Activated T-helper 1 cell treated with anti-CD3 and anti-CD28 coated beads, Interleukin-12 subunit alpha, Interleukin-12 subunit beta, Interleukin-2, Interleukin-4 antibody, amounts not matched to agents 30 ng/mL and 10 ng/mL and 1 ng/mL, durations not matched to agents 14 hours and 24 hours and 36 hours (primary cell): ENCODE measurements at places on chromosomes 2 and 18. TPM values are rescaled to one million over a fixed set of nuclear protein-coding genes. Genes with fewer than 3 reads are reported as not detected.
A peak's percentile ranks its signal among the peaks of the same experiment; 100 is the strongest.

DNA sequence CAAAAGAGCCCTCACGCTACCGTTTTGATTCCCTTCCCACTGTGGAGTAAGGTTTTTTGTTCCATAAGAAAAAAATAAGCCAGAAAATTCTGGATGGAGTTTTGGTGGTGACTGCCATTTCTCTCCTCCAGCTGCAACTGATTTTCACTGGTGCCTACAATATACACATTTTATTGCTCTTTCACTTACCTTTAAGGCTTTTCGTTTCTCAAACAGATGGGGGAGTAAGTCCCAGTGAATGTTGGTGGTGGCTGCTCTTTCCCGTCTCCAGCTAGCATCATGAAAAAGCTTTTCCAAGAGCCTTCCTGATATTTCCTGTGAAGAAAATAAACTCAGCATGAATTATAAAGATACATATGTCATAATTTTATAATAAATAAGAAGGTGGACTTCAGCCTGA, 932.5 kb upstream of the PIK3C3 start:
- no peak overlapping the region for H3K27ac ChIP-seq
- H3K27me3 ChIP-seq: no peaks in the 10 kb centered on the region
- no peaks in the 10 kb centered on the region for H3K4me1 ChIP-seq
- H3K4me3 ChIP-seq: no peak overlapping the region
- no peak for DNase-seq
- no peaks in the 10 kb centered on the region for H3K36me3 ChIP-seq

DNA sequence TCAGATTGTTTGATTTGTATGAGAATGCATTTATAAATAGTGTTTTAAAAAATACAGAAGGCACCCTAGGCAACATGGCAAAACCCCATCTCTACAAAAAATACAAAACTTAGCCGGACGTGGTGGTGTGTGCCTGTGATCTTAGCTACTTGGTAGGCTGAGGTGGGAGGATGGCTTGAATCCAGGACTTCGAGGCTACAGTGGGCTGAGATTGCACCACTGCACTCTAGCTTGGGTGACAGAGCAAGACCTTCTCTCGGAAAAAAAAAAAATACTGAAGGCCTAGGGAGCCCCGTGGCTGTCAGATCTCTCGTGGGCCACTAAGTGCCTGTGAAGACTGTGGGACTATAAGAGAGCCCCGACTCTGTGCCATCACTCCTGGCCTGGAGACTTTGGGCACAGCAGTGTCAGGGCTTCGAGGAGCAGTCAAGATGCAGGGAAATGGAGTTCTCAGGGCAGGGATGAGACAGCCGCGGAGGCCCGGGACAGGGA, 40.5 kb downstream of the MYO7B start:
- H3K27ac ChIP-seq: no peak overlapping the region
- H3K4me1 ChIP-seq: peaks cover 7% of the 10 kb centered on the region
- peaks cover 21% of the 10 kb centered on the region for H3K27me3 ChIP-seq
- no peaks in the 10 kb centered on the region for H3K36me3 ChIP-seq

DNA sequence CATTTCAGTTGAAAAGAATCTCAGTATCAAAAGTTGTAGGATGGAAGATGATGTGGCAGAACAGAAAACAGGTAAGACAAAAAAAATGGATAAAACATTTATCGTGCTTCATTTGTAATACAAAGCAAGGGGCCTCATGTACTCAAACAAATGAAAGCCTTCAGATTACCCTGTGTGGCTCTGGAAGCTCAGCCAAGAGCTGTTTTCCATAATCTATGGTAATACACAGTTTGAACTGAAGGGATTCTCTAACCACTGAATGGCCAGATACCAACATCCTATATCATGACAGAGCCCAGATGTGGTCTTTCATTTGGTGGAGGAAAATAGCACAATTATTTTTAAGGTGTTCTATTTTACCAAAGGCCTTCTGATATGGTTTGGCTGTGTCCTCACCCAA, 272.1 kb upstream of the RND3 start:
- H3K4me1 ChIP-seq: no peaks in the 10 kb centered on the region
- no peak for DNase-seq
- H3K36me3 ChIP-seq: no peaks in the 10 kb centered on the region
- no peaks in the 10 kb centered on the region for H3K27me3 ChIP-seq

DNA sequence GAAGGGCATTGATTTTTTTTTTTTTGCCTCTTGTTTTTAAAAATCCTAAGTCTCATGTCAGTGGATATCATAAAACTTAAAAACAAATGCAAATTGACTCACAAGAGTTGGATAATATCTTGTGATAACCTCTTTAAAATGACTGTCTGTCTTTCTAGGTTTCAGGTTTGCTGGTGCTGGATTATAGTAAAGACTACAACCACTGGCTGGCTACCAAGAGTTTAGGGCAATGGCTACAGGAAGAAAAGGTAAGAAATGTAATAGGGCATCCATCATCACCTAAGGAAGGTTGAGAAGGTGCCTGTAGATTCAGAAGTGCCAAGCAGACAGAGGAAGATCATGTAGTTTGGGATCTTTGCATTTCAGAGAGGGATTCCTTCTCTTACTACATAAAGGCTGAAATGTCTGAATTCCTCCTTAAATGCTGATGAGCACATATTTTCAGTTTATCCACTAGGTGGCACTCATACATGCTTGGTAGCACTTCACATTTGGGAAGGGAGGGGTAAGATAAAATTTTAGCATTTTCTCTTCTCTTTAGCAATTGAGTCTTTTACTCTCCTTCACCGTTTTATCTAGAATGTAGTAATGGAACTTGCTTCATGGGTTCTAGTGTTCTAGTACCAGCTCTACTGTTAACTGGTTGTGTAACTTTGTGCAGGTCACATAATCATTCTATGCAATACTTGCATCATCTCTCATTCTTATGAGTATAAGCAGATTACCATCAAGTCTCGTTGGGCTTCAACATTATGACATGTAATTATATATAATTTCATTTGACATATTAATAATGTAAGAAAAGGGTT, 21.1 kb downstream of the CPS1 start:
- H3K27ac ChIP-seq: no peak overlapping the region
- H3K4me1 ChIP-seq: no peaks in the 10 kb centered on the region
- H3K27me3 ChIP-seq: peaks cover 2% of the 10 kb centered on the region
- H3K4me3 ChIP-seq: no peak overlapping the region
- H3K36me3 ChIP-seq: no peaks in the 10 kb centered on the region

DNA sequence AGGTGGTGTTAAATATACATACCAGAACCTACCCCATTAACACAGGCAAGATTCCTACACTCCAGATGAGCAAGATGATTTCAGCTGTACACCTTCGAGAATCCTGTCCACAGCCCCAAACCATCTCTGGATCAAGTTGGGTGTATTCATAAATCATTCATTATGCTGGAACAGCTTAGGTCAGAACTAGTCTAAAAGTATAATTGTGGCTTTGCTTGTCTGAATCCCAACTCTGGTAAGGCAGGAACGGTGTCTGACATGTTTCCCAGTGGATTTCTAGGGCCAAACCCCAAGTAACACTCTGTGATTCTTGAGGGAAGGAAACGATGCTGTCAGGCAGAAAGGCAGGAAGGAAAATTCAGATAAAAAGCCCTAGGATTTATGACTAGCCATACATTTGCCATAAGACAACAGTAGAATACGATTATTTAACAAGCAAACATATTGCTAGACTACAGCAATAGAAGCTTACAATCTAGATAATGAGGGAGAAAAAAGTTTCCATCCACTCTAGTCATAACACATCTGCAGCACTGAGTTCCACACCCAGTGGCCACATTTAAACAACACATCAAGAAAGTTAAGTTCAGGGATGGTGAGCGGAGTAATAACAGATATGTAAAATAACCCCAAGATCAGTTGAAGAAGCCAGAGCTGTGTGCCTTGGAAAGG, 444.8 kb downstream of the RND3 start:
- no peaks in the 10 kb centered on the region for H3K27me3 ChIP-seq
- no peak overlapping the region for H3K27ac ChIP-seq
- DNase-seq: no peak
- H3K4me3 ChIP-seq: no peak overlapping the region

The TGFA gene
- total RNA-seq: not detected in 2 replicates

The POLE4 gene
- 48.4 and 56.7 TPM in 2 replicates for total RNA-seq

DNA sequence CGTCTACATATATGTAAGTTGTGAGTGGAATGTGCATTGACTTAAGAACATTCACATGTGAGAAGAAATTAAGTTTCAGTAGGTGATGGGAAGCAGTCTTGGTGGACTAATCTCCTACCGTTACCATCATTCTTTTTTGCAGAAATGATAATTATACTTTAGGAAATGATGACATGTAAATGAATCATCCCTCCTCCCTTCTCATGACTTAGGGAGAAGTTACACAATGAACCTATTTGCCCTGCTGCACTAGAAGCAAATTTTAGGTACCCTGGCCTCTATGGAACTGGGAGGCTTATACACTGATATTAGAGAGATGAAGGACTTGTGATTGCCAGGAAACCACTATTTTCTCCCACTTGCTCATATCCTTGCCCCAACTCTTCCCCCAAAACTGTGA, 214.2 kb downstream of the CALCRL start:
- no peaks in the 10 kb centered on the region for H3K36me3 ChIP-seq
- H3K4me3 ChIP-seq: no peak overlapping the region

The GAREM1 gene
- total RNA-seq: not detected in 2 replicates

DNA sequence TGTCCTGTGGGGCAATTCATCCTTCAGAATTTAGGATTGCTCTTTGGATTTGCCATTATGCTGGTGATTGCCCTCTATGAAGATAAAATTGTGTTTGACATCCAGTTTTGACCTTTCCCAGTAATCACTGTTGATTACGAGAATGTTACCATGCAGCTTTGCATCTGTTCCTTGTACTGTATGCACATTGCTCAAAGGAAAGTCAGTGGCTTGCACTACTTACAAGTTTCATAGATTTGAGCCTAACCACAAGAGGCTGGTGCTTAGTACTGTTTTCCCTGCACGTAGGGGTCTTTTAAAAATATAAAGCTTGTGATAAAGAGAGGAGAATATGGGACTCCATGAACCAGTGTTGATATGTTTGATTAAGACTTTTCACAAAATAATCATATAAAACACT, 77.9 kb downstream of the SLC39A10 start:
- H3K4me3 ChIP-seq: no peak overlapping the region
- H3K27me3 ChIP-seq: no peaks in the 10 kb centered on the region
- H3K4me1 ChIP-seq: peaks cover 11% of the 10 kb centered on the region
- no peak overlapping the region for H3K27ac ChIP-seq
- DNase-seq: no peak
- peaks cover 29% of the 10 kb centered on the region for H3K36me3 ChIP-seq

- H3K27me3 ChIP-seq: peaks cover 7% of the 10 kb centered on the region
- no peak overlapping the region for H3K4me3 ChIP-seq
- DNase-seq: no peak
Measured at GRCh38 chr2:160989778-160990177, 170.4 kb upstream of the TANK start.

DNA sequence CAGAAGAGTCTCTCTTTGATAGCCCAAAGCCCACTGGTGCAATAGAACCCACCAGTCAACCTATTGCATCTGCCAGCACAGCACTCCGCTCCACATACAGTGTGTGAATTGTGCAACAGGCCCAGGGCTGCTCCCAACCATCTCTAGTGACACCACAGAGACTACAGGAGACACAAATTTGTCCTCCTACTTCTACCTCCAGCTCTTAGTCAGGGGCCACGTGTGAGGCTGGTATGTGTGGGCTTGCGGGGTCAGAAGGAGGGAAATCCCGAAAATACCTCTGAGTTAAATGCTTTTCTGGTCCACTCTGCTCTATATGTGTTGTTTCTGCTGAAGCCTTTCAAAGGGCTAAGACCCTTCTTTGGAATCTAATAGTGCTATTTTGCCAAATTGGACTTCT, 18.0 kb downstream of the DGUOK start:
- H3K4me3 ChIP-seq: peak overlapping the region; percentile 2
- no peak for DNase-seq
- H3K27ac ChIP-seq: peak overlapping the region; percentile 25
- peaks cover 54% of the 10 kb centered on the region for H3K36me3 ChIP-seq
